RPMI8226 (cell line): ENCODE measurements at places on chromosomes 11 and 22.

- no peak for DNase-seq
Measured at GRCh38 chr11:57787920-57788702, 26.5 kb downstream of the CTNND1 start.

DNA sequence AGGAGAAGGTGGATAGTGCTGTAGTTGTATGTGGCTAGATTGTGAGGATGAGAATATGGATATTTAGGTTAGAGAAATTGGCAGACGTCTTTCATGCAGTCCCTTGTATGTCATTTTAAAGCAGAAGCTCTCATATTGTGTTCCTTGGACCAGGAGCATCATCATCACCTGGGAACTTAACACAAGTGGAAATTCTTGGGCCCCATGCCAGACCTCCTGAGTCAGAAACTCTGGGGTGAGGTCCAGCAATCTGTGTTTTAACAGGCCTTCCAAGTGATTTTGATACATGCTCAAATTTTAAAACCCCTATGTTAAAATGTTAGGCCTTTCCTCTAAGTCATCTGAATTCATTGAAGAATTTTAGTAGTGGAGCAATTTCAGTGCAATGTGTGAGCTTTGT is 34.8 kb downstream of the JHY start:
- no peak for DNase-seq

DNA sequence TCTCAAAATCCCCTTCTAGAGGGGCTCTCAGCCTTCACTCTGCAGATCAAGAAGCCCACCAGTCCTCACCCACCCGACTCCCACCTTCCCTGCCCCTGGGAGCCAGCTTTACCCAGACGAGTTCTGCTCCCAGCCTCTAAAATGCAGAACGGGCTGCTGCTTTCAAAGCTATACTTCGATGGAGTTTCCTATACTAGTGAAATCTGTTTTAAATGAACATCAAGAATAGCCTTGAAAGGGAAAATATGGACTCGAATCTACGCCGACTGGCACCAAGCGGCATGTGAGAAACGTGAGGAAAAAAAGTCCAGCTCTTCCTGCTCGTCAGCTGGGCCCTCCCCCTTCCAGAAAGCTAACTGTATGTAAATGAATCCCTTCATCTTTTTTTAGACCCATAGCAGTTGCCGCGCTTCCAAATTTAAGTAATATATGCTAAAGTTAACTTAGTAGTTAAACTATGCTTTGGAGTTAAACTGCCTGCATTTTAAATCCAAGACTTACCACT is 211.7 kb downstream of the NTM start:
- no peak for DNase-seq

DNA sequence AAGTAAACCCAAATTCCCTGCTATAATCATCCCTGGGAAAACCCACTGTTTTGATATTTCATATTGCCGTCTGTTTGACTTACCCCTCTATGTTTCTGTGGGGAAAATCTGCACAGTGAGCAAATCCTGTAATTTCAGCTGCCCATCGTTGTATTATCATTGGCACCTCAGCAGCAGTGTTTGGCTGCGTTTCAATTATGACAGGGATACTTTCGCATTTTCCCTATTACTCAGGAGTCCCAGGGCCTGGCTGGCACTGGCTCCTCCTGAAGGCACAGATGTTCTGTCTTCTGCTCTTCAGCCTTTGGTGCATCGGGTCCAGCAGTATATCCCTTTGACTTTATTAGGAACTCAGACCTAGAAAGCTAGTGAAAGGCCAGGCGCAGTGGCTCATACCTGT is 12.2 kb upstream of the MMP12 start:
- no peak for DNase-seq

- peak; percentile 6 for DNase-seq
Measured at GRCh38 chr11:120229451-120230424, 10.2 kb upstream of the POU2F3 start.

DNA sequence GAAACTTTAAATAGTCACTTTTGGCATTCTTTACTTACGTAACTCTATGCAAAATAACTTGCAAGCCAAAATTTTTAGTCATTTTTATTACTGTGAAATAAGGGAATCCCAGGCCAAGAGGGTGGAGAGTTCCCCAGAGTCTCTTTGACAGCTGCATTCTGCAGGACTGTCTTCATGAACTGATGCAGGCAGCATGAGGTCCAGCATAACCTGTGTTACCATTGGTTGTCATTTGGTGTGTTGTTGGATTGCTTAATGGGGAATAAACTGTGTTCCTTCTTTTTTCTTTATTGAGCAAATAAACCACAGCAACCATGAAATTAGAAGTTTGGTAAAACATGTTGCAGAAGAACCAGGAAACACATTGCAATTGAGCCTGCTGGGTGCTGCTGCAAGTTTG is 24.6 kb downstream of the MMP27 start:
- DNase-seq: no peak

- DNase-seq: no peak
Measured at GRCh38 chr11:5604896-5605295, 8.5 kb downstream of the TRIM6 start.

DNA sequence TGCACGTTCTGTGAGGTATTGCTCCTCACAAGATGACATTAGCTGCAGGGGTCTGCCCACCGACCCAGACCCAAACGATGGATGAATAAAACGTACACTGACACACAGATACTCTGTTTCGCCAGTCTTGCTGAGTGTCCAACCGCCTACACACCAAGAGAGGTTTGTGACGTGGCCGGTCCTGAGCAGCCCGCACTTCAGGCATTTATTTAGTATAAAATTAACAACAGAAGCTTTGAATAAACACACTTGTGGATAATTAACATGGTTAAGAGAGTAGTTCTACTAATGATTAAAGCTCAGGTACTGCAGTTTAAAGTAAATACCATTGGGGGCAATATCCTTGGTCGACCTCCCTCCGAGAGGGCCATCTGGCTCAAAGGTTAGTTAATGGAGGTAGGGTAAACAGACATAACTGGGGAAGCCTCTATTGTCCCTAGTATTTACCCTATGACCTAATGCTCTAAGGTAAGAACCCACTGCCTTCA is 75.7 kb downstream of the CCDC83 start:
- no peak for DNase-seq

DNA sequence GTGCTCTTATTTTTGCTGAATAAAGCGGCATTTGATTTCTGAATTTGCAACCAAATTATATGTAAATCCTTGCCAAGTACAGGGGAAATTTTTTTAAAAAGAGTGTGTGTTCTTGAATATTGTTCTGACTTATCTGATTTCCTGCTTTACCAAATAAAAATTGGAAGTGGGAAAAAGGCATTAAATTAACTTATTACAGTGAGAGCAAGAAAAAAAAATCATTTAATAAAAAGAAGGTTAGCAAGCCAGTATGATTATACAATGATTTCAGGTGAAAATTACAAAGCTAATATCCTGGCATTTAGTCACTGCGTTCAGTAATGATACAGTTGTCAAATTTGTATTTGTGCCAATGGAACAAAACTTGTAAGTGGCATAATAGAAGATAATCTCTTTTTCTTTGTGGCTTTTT is 82.1 kb upstream of the PPARA start:
- DNase-seq: no peak

- DNase-seq: no peak
Measured at GRCh38 chr11:45896422-45896984, 10.6 kb downstream of the FREY1 start.
